ENCODE measurements at places on chromosomes 3 and 15.

- DNase-seq: no peak
Measured at GRCh38 chr3:13668136-13668535, 119.2 kb downstream of the FBLN2 start.

GRCh38 chr3:52990637-52991036 lies 55.2 kb downstream of the SFMBT1 start:
- DNase-seq: no peak

GRCh38 chr3:8741581-8742261 lies 8.1 kb downstream of the CAV3 start:
- no peak for DNase-seq

DNA sequence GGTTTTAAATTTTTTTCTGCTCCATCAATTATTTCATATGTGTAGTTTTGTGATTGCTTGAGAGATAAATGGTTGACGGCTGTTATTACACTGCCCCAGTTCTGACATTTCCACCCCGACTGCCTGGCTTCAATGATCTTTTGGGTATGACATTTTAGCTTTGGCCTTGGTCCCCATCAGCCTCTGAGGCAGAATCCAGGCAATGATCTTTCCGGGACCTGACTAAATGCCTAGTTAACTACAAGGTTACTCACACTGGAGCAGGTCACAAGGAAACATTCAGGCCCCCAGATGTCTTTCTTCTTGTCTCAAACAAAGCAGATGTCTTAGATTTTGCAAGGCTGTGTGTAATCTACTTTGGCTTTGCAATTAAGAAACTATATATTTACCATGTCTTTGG lies 61.1 kb upstream of the TMCO5A start:
- DNase-seq: no peak

GRCh38 chr15:57878573-57878972 lies 172.1 kb downstream of the POLR2M start:
- DNase-seq: no peak

GRCh38 chr3:138862924-138863775 lies 28.4 kb upstream of the PIK3CB start:
- DNase-seq: no peak

GRCh38 chr3:34256791-34257190 lies 458.4 kb downstream of the PDCD6IP start:
- DNase-seq: no peak

GRCh38 chr3:14991818-14992612 lies 44.6 kb downstream of the NR2C2 start:
- DNase-seq: no peak

DNA sequence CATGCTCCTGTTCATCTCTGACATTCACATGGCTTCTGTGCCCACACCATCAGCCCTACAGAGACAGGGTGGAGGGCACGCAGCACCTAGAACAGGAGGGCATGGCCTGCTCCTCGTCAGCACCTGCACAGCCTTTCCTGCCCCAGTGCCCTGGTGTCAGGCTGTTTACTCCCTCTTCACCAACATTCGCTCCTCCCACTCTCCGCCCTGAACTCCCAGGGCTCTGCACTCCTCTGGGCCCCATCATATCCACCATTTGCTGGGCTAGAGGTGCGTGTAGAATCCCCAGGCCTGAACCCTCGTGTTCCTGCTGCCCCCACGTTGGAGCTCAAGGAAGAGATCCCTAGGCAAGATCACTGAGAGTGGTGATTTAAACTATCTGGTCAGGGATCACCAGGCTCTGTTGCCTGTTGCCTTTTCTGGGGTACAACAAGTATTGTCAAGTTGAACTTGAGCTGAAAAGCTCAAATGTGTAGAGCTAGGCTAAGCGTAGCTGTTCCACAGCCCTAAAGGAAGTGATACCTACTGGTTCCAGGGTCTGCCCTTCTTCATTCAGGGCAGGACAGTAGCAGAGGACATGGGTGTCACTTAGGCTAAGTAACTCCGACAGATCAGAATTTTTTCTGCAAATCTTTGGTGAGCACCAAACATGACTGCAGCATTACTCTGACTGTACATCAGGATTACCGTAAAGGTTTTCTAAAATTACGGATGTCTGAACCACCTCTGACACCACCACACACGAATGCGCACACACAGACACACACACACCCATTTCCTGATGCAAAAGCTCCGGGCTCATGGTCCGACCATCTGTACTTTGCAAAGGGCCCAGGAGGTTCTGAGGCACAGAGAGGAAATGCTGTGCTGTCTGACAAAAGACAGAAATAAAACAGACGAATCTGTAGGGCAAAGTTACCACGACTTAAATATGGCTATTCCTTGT lies 43.7 kb upstream of the GNB5 start:
- no peak for DNase-seq

GRCh38 chr15:64023220-64023619 lies 23.1 kb downstream of the DAPK2 start:
- no peak for DNase-seq

GRCh38 chr3:145889730-145890129 lies 271.3 kb downstream of the PLOD2 start:
- DNase-seq: no peak

DNA sequence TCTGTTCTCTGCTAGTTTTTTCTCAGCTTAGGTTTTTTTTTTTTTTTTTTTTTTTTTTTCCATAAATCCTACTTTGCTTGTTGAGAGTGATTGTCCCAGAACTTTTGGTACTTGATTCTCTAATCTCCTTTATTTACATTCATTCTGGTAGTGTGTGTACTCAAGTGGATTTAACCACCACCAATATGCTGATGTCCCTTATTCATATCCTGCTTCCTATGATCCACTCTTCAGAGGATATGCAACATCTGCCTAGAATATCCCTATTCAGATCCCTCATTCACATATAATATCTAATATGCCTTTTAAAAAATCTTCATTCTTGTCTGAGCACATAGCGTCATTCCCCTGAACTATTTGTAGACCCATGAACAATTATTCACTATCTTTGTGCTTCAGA lies 342.9 kb downstream of the VGLL3 start:
- no peak for DNase-seq

- DNase-seq: no peak
Measured at GRCh38 chr15:57583720-57584119, 8.0 kb upstream of the MYZAP start.

DNA sequence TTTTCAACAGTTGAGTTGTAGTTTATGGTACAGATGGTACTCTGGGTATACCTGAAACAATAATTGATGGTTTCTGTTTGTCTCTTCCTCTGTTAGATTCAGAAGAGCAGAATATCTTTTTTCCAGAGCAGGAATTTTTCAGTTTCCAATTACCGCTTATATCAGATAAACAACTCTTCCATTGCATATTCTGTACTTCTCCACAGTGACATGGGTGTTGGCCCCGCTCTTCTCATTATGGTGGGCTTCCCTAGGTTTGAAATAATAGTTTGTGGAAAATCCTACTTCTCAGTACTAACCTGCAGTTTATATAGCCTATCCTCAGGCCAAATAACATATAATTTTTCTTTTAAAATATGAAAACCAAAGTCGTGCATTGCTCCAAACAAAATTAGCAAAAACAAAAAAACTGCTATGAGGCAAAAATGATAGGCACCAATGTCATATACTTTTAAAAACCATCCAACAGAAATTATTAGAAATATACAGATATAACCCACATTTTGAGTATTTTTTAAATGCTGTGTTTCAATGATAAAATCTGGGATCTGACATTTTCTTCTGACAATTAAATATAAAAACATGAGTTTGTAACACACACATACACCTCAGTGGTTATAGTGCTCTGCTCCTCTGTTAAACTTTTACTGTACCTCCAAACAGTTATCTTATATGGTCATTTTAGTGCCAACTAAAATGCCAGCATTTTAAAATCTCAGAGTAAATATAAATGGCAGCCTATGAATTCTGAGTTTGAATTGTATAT lies 56.8 kb downstream of the CMSS1 start:
- DNase-seq: no peak

DNA sequence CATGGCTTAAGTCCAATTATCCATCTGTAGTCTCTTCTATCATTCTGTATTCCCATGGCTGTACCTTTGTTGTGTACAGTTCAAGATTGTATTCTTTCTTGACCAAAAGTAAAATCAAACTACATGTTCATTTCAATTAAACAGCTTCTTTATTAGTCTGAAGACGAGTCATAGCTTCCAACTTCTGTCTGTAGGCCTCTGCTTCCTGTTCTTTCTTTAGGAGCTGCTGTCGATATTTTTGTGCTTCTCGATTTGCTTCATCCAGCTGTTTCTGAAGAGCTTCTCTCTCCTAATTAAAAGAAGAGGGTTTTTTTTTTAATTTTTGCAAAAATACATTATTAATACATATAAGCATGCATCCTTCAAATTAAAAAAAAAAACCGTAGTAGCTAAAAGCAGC lies 13.0 kb upstream of the HDC start:
- no peak for DNase-seq

- DNase-seq: no peak
Measured at GRCh38 chr3:104596054-104596453, 770.7 kb upstream of the ALCAM start.

- no peak for DNase-seq
Measured at GRCh38 chr3:25654576-25654975, 10.1 kb downstream of the TOP2B start.

GRCh38 chr3:196502775-196503195 lies 783 bp downstream of the RNF168 start:
- no peak for DNase-seq

GRCh38 chr15:88125576-88125975 lies 131.0 kb downstream of the NTRK3 start:
- no peak for DNase-seq

GRCh38 chr15:37106490-37107001 lies 6.2 kb upstream of the MEIS2 start:
- DNase-seq: no peak

GRCh38 chr3:45972534-45973402 lies 22.9 kb downstream of the FYCO1 start:
- no peak for DNase-seq

DNA sequence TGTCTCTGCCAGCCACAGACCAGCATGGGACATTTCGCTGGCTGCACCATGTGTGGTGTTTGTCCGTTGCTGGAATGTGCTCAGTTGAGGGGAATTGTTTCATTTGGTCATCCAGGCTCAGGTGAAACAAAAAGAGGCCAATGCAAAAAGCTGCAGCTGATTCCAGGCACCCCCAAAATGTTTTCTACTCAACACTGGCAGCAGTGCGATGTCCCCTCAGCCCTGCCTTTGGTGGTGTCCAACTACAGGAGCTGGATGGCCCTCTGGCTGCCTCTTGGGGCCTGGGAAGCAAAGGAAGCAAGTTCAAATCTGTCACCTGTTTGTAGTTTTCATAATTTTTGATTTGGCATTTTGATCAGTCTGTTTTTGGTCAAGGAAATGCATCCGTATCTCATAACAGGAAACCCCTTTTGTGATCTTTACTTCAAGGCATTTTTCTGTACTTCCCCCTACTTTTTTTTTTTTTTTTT lies 141.8 kb downstream of the EEFSEC start:
- peak; percentile 19 for DNase-seq

- DNase-seq: no peak
Measured at GRCh38 chr3:21294768-21295167, 456.2 kb downstream of the ZNF385D start.

GRCh38 chr15:87826119-87826747 lies 430.3 kb downstream of the NTRK3 start:
- DNase-seq: no peak

DNA sequence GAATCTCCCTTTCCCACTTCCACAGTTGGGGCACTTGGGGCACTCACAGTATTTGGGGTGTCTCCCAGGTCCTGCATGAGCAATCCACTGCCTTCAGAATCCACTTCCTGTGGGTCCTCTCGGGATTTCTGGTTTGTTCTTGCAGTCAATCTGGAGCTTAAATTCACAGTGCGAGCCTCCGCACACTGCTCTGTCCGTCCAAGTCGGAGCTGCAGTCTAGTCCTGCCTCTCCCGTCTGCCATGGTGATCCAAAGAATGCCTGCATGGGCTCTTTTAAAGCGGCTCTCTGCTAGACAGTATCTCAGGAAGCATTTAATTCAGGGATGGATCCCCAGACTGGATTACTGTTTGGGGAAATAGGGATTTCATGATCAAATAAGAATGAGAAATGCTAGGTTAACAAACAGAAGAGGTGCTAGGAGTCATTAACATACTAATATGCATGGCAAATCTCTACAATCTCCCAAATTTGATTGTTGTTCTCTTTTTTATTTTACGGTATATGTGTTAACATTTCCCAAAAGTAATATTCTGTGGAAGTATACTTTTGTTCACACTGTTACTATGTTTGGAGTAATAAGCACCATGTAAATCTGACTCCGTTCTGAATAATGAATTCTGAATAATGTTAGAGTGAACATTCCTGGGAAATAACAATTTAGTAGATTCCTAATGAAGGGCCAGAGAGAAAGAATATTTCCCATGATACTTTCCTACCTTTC lies 142.5 kb downstream of the HCN4 start:
- DNase-seq: no peak

DNA sequence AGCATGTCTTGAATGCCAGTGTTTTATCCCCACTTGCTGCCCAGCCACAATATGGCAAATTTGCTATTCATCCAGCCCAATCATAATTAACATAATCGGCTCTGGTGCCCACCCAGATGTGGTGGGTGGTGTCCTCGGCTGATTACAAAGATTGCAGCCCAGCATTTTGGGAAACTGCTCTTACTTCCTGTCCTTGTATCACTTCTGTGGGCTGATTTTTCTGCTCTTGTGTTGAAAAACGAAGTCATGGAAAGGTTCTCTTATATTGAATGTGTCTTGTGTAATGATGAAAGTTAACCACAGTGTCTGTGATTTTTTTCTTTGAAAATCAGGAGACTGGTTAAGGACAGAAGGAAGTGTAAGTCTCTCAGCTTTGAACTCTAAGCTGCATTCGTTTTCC lies 141.7 kb downstream of the CACNA2D3 start:
- DNase-seq: no peak

- DNase-seq: no peak
Measured at GRCh38 chr3:148439254-148439822, 258.4 kb upstream of the AGTR1 start.

GRCh38 chr3:61812517-61812916 lies 251.1 kb downstream of the PTPRG start:
- DNase-seq: no peak

GRCh38 chr3:147572970-147573340 lies 163.8 kb downstream of the ZIC1 start:
- DNase-seq: no peak

- no peak for DNase-seq
Measured at GRCh38 chr3:27034255-27034654, 334.9 kb downstream of the NEK10 start.

GRCh38 chr15:63332367-63333124 lies 49.1 kb downstream of the CA12 start:
- DNase-seq: no peak

- DNase-seq: no peak
Measured at GRCh38 chr15:62392376-62392775, 227.3 kb upstream of the C2CD4B start.
